Hematopoietic multipotent progenitor cell treated with erythropoietin and hydrocortisone succinate and interleukin-3 and kit ligand, for 6 days (in vitro differentiated cells): ENCODE measurements at places on chromosomes 4 and X.

- no peak for DNase-seq
These were observed 51.4 kb upstream of the IL13RA1 start for GRCh38 chrX:118675966-118676349.

- peak; percentile 16 for DNase-seq
These were observed 279.8 kb upstream of the BOD1L1 start for GRCh38 chr4:13907255-13907751.

GRCh38 chr4:89101256-89102161, 9.8 kb upstream of the TIGD2 start:
- DNase-seq: no peak

GRCh38 chr4:121098266-121098665, 25.9 kb upstream of the NDNF start:
- DNase-seq: peak; percentile 55

- peak; percentile 44 for DNase-seq
These were observed at the start of gene NAP1L2 for GRCh38 chrX:73214426-73215094. Gene NAP1L2 (minus strand): TSS chrX:73214851. CDS start chrX:73214492, 359 bp downstream.

DNA sequence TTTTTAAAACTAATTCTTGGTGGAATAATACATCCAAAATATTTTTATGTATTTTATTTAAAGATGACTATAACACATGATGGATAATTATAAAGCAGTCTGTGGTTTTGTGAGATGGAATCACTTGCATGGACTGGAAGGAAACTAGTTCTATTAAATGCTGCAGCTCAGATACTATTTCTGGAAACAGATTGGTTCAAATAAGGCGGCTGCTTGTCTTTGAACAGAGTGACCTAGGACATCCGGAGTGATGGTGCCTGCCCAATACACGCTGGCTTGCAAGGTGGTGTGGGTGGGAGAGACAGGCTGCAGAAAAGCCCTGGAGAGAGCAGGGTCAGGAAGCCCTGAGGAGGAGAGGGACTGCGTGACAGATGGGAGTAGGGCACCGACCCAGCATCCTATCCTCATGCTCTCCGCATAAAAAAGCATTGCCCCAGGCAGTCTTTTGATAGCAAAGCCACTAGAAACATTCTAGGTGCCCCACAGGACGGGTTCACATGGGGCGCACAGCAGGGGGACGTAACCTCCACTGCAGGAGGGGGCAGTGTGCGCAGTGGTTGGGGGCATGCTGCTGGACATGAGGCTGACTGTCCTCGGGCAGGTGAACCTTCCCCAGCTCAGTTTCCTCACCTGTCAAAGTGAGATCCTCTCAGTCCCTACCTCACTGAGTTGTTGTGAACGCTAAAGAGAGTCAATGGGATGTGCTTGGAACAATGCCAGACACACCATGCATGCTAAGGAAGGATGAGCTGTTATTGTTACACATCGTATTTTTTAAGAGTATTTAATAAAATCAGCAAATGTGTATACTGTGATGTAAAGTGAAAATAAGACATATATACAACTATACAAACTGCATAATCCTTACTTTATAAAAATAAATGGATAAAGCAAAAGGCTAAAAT, 71.3 kb downstream of the EVC2 start:
- no peak for DNase-seq

- peak; percentile 91 for DNase-seq
These were observed 581 bp upstream of the STK32B start for GRCh38 chr4:5050520-5051277.

DNA sequence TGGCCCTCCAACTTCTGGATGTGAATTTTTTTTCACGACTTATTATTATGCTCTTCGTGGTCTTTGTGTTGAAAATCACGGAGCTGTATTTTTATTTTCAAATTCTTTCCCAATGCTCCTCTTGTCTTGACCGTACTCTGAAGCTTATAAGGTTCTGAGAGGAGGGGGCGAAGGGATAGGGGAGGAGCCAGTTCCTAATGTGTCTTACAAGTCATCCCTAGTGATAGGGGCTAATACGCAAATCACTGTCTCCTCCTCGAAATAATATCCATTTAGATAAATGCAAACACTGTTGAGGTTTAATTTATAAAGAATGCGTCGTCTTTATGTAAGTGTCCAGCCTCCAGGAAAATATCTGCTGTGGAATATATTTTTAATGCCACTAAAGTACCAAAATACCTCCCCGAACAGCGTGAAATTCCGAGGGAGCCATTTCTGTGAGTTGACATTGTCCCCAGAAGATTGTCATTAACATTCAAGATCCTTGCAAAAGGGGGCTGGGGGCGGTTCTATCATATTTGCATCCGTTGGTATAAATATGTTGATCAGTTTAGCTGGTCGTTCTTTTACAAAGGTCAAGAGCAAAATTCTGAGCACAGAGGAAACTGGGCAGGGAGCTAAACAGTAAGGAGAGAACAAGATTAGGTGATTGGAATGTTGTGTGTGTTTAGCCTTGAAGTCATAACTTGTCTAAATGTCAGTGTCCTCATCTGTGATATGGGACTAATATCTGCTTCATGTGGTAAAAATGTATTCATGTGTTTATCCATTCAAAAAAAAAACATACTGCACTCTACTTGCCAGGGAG, 3.7 kb upstream of the FAT1 start:
- no peak for DNase-seq

- peak; percentile 24 for DNase-seq
These were observed 132.4 kb upstream of the USP9X start for GRCh38 chrX:40952855-40953254.

- DNase-seq: peak; percentile 49
These were observed 12.4 kb upstream of the EOLA2 start for GRCh38 chrX:149950681-149951080.

DNA sequence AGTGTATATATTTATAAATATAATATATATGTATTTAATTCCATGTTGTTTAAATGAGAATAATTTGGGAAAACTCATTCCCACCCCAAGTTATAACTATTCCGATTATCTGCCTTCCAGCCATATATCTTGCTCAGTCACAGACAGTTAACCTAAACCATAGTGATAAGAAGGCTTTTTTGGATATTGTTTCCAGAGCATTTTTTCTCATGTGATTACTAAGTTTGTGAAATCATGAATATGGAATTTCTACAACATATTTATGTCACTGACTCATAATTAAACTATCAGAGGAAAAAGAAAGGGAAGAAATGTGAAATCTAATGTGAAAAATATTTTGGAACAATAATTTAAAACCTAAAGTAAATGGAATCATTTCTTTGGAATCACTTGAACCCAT, 1163.5 kb upstream of the PABPC4L start:
- no peak for DNase-seq

DNA sequence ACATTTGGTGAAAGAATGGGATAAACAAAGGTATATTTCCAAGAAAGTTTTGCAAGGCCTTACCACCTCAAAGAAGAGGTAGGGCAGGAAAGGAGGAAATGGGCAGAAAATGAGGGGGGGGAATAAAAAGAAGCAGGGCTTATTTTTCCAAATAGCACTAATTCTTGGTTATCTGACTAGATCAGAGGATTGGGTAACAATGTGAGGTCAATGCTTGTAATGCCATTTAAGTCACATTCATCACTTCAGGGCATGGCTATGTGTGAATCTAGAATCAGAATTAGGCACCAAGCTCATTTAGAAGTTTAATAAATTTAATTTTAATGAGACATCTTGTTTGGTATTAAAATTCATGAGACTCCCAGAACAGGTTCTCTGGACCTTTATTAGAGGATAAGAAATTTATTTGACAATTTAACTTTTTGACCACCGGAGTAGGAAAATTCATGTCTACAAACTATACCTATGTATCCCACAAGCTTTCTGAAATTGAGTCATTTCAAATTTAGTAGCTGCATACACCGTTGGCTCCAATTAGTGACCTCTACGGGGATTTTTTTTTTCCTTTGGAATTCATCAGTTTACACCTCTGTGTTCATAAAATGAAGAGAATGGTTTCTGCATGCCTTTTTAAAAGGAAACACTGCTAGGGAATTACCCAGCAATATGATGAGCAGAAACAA, 1.4 kb upstream of the STS start:
- peak; percentile 23 for DNase-seq

DNA sequence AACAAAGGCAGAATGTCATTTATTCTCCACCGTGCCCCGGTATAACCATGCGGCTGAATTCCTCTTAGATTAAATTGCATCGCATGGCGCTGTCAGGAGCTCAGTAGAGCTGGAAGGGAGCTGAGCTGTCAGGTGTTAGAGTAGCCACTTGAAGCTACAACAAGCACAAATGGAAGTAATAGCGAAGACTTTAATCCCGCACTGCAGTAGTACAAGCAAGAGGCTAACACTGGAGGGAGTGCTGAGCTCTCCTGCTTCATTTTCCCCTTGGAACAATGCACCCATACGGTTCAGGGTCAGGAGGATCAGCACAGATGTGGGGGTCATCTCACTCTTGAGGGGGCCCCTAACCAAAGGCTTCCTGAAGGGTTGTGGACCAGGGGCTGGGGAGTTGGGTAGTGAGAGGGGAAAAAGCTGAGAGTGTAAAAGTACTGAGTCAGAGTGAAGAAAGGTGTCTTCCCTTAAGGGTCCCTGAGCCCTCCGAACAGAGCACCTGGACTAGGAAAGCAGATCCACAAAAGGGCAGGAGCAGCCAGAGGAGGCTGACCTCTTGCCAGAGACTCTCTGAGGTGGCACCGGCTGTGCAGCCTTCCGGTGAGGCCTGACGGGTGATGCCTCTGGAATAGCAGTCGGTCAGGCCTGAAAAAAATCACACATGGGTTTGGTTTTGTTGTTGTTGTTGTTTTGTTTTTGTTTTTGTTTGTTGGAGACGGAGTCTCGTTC, 36.0 kb upstream of the CBR4 start:
- DNase-seq: no peak

DNA sequence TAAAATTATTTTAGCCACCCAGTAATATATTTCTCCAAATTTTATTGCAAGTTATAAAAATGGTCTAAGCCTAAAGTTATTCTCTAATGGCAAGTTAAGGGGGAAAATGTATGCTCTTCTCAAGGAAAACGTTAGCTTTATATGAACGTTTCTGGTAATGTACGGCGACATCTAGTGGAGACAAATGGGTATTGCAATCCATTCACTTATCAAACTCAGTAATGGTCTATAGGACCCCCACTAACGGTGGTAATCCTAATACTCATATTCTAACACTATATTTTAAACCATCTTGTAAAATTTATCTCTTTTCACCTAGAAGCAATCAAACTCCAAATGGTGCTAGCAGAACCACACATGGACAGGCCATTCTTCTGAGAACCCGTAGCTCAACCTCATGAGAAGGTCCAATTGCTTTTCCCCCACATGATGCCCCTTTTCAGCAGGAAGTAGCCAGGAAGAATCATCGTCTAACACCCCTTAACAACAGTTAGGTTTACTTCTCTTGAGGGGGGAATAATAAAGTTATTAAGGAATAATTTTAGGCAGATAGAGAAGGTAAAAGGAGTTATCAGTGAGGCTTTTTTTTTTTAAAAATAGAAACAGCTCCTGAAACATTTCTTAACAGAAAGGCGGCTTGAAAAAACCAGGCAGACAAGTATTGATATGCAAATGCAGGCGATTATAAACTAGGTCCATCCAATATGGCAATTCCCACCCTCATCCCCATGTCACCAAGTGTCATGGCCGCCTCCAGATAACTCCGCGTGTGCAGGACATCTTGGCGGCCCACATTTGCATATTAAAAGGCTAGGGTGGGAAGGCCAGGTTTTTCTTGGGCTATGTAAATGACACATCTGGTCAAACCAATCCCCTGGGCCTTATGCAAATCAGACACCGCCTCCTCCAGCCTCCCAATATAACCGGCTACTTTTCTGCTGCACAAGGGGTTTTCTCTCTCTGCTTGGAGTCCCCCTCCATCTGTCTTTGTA, 35.0 kb downstream of the NUDT11 start:
- DNase-seq: peak; percentile 48

GRCh38 chr4:150211799-150212445, 133.7 kb downstream of the DCLK2 start:
- no peak for DNase-seq

DNA sequence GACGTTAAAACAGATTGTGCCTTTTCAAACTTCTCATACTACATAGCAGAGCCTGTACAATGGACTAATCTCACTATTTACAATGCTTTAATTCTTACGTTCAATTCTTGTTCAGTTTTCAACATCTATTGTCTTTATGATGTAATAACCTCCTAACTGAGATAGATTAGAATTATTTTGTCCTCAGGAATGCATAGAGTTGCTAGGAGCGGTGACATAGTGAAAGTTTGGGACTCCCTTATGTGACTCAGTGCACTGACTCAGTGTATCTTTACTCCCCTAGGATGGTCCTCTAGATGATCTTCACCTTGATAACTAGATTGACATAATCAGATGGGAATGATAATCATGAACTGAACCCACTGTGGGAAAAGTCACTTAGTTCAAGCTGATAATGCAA, 151.5 kb downstream of the VEGFC start:
- no peak for DNase-seq

DNA sequence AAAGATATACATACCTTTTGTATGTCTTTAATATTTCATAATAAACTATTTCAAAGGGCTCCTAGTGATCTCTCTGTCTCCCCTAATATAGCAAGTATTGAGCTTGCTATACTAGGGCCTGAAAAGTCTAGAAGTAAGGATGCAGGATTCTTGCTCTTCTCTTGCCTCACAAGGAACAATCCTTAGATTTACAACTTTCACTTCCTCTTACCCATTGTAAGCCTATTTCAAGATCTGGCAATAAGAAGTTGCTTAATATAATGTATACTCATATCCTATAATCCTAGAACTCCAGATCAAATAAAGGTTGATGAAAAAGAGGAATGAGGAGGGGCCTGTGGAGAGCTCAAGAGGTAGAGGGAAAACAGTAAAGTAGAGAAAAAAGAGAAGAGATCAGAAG, 40.8 kb upstream of the CHRDL1 start:
- DNase-seq: no peak
